CD4-positive, alpha-beta T cell treated with Interleukin-4 for 4 hours (primary cell): ENCODE measurements at places on chromosomes 12 and 14.

- DNase-seq = no peak
Observed at GRCh38 chr12:131681257-131681620, 29.7 kb upstream of the SFSWAP start.

GRCh38 chr12:28759333-28759732 lies 389.7 kb upstream of the FAR2 start:
- no peak for DNase-seq

- no peak for DNase-seq
Observed at GRCh38 chr14:104326848-104327247, 188.5 kb downstream of the KIF26A start.

- DNase-seq = no peak
Observed at GRCh38 chr12:67918441-67918840, 70.8 kb upstream of the IFNG-AS1 start.

GRCh38 chr14:85921241-85921640 lies 391.3 kb downstream of the FLRT2 start:
- no peak for DNase-seq

DNA sequence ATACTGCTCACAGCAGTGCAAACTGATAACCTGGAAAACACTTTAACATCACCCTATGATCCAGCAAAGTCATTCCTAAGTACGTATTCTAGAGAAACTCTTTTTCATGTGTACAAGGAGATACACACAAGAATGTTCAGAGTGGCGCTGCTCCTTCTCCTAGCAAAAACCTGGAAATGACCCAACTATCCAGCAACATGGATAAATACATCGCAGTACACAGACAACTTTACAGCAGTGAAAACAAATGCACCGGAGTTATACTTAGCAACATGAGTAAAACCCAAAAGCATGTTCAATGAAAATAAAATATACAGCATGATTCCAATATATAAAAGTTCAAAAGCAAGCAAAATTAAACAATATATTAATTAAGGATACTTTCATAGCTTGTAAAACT lies 18.7 kb downstream of the SART3 start:
- DNase-seq = no peak
